Left ventricle myocardium superior (tissue), 1 donor: ENCODE measurements at places on chromosomes 6 and 20. TPM values are rescaled to one million over a fixed set of nuclear protein-coding genes. Genes with fewer than 3 reads are reported as not detected.

GRCh38 chr6:94217836-94218235, 798.5 kb upstream of the EPHA7 start:
- no peak for DNase-seq

Gene SOBP
- total RNA-seq: 15.3 TPM

Gene CLDN20
- not detected for total RNA-seq

Gene MYBL2
- total RNA-seq: 0.84 TPM

Gene GHRH
- not detected for total RNA-seq

- no peak for DNase-seq
Observed at GRCh38 chr6:8651998-8652397, 216.7 kb upstream of the SLC35B3 start.

DNA sequence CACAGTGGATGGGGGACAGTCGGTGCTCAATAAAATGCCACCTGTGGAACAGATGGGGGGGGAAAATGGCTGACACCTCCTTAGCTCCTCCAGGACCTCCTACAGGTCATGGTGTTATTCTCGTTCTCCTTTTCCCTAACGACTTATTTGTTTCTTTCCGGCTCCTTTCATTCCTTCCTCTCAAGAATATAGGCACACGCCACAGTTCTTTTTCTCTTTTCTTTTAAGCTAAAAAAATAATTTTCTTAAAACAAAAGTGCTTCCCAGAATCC, 1.4 kb upstream of the RNASET2 start:
- no peak for DNase-seq

DNA sequence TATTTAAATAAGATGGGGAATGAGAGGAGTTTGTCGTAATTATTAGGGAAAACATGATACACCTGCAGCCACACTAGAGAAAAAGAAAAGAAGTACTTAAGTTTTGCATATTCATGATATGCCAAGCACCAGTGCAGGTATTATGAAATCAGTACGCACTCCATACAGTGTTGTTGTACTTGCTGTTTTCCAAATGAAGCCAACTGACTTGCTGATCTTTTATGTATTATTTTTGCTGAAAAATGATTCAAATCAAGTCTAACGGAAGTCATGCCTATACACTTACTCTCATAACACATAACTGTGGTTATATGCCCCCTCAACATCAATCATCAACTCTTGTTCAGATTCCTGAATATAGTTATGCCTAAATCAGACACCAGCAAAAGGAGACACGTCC, 584.9 kb upstream of the EYS start:
- DNase-seq: no peak

- DNase-seq: peak; percentile 5
Observed at GRCh38 chr6:3263096-3263495, 4.3 kb downstream of the PSMG4 start.

DNA sequence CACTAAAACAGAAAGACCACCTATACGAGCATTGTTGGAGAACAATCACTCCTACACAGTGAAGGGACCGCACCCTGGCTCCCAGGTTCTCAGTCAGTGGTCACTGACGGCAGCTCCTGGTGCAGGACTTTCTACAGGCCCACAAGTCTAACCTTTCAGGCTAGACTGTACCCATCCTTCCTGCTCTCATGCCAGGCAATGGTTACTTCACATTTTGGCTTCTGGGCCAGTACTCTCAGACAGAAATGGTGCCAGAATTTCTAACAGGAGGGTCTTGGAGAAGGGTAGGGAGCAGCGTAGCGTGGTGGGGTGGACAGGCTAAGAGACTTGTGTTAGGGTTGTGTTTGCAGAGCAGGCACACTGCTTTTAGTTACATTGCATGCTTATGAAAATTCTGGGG, 12.1 kb downstream of the TOMM34 start:
- DNase-seq: no peak

DNA sequence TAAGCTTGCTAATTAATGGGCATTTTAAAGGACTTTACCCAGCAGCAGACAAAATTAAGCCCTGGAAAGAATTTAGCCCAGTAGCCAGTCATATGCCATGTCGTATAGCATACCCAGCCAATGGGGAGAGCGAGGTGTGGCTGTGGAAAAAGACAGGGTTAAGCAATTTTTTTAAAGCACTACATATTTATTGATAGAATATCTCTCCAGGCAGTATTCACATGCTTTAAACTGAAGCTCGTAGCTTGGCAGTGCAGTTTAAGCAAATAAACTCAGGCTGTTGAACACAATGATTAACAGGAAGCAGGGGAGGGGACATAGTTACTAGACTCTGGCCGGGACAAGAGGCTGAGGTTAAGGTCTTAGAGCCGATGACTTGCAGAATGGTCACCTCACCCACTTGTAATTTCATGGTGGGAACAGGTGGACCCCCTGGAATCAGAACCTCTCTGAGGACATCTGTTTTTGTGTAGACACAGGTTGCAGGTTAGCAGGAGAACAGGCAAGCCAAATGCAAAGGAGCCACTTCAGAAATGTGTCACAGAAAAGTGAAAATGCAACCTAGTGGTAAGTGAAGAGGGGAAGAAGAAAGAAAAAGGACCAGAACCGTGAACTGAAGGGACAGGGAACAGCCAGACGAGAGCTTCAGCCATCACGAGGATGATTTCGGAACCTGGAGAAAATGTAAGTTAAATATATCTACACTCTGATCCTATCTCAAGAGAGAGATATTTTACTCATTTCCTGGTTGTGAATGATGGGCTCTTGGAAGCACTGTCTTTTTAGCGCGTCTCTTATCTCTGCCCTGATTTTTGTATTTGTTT, 7.2 kb downstream of the GCNT2 start:
- DNase-seq: no peak

Gene CST5
- not detected for total RNA-seq

GRCh38 chr6:81894788-81895271, 142.3 kb upstream of the TENT5A start:
- DNase-seq: peak; percentile 77

Gene LZTS3
- total RNA-seq: 17.6 TPM

Gene WFDC10B
- total RNA-seq: not detected

DNA sequence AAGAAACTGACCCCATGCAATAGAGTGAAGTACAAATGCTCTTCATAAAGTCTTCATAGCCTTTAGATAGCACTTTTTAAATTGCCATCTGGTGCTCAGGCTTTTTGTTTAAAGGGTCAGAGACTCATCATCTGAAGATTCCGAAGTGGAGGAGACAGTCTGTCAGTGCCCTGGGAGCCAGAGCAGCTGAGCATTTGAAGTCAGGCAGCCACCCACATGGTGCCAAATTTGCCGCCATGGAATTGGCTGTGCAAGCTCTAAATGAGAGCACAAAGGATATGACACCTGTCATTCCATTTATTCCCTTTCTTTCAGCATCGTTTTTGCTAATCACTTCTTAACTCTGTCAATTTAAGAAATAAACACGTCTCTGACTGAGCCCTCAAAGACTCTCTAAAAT, 32.8 kb upstream of the CEP162 start:
- DNase-seq: no peak

- DNase-seq: no peak
Observed at GRCh38 chr6:56401477-56402070, 154.2 kb upstream of the COL21A1 start.

DNA sequence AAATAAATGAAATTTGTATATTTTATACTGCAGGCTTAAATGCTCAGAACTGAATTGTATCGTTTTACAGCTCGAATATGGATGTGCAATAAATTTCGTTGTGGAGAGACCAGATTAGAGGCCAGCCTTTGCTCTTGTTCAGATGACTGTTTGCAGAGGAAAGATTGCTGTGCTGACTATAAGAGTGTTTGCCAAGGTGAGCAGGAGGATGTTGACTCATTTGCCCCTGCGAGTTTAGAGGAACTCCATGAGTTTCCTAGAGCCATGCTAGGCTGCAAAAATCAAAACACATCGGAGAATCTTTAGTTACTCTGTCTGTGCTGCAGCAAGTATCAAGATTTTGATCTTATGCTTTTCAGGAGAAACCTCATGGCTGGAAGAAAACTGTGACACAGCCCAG, 15.4 kb downstream of the ENPP3 start:
- no peak for DNase-seq

DNA sequence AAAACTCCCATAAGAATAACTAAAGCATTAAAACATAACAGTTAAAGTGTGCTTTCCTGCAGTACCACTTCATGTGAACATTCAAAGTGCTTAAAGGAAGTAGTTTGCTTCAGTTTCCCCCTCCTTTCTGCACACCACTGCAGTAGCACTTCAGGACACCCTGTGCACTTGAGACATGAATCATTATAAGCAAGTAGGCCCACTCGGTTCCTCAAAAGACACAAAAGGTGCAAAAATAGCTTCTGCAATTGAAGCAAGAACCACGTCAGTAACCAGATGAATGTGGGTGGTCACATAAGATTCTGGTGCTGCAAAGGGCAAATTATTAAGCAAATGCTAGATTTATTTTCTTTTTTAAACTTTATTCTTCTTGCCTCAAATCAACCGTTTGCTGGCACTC, 160.6 kb downstream of the HIVEP2 start:
- no peak for DNase-seq

Gene TRIM31
- total RNA-seq: not detected

DNA sequence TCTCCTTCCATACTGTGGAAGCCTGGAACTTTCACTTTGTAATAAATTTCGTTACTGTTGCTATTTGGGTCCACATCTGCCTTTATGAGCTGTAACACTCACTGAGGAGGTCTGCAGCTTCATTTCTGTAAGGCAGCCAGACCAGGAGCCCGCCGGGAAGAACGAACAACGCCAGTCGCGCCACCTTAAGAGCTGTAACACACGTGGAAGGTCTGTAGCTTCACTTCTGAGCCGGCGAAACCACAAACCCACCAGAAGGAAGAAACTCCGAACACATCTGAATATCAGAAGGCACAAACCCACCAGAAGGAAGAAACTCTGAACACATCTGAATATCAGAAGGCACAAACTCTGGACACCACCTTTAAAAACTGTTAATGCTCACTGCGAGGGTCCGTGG, 589.9 kb upstream of the SLC35B3 start:
- DNase-seq: no peak

DNA sequence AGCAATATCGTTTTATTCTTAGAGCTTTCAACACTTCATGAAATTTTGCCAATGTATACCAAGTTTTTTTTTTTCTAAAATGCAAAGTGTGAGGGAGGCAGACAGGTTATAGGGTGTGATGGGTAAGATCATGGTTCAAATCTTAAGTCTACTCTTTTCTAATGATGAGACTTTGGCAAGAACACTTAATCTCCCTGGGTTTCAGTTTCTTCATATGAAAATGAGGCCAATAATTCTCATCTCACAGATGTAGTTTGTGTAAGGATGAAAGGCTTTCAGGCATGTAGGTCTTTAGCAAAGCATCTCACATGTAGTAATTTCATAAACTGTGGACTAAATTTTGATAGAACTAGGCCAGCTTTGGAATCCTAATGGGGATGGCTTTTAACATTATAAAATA, 457.1 kb downstream of the QKI start:
- DNase-seq: no peak

GRCh38 chr6:136761227-136761922, 30.9 kb downstream of the MAP3K5 start:
- peak; percentile 58 for DNase-seq

- DNase-seq: no peak
Observed at GRCh38 chr20:9200620-9201019, 131.7 kb downstream of the PLCB4 start.

DNA sequence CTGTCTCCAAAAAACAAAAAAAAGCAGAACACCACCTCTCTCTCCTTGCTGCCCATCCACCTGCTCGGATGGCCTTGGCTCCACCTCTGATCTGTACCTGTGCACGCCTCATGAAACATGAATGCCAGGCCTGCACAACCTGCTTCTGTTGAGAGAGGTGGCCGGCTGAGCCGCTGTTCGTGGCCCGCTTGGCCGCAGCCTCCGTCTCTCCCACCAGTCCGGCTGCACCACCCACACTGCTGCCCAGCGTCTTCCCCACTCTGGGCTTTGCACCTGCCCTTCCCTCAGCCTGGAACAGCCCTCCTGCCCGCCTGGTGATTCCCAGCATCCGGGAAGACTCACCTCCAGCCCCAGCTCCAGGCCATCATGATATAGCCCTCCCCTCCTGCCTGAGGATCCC, 12.2 kb upstream of the ZBTB46 start:
- no peak for DNase-seq

GRCh38 chr6:44789806-44790205, 402.3 kb downstream of the CDC5L start:
- no peak for DNase-seq

DNA sequence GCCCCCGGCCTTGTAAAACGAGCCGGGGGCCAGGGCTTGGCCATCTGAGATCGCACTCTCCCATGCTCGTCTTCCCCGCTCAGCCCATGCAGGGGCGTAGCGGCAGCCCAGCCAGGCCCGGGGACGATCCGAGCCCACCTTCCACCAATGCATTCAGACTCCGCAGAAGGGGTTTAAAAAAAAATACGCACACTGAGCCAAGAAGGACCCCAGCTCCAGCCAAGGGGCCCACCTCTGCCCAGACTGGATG, 320 bp downstream of the GSTA4 start:
- DNase-seq: peak; percentile 50

GRCh38 chr6:162217811-162218493, 509.6 kb downstream of the PRKN start:
- DNase-seq: no peak

DNA sequence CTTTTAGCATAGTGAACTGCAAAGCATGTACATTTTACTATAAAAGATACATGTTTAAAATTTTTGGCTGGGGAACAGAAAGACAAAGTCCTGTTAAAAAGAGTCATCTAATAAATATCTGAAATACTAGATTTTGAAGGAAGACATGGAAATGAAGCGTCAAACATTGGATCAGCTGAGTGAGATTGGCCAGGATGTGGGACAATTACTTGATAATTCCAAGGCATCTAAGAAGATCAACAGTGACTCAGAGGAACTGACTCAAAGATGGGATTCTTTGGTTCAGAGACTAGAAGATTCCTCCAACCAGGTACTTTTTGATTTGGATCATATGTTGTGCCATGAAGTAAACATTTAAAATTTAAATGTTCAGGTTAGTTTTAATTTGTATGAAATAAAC, 162.3 kb downstream of the UTRN start:
- DNase-seq: no peak

Gene DPPA5
- not detected for total RNA-seq

- no peak for DNase-seq
Observed at GRCh38 chr6:80209430-80209829, 103.0 kb downstream of the BCKDHB start.

DNA sequence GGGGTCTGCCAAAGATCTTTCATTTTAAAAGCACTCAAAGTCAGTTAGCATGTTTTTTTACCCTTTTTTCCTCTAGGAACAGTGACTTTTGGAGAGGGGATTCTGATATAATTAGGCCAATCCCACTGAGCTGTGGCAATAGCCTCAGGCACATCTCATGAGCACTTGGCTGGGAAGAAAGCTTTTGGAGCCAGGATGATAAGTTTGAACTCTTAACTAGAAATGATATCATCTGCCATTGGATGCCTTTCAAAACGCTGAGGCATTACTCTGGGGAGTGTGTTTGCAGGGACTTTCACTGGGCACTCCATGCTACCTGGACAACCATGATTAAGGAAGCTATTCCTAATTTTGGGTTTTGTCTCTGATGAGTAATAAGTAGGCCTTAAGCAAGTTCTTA, 3.7 kb downstream of the SCGN start:
- DNase-seq: no peak

GRCh38 chr6:6169141-6169540, 151.3 kb downstream of the F13A1 start:
- no peak for DNase-seq

Gene RCAN2
- 254 TPM for total RNA-seq
